ENCODE measurements at places on chromosomes 5 and 9.

- no peak for DNase-seq
Measured at GRCh38 chr5:77947041-77947428, 170.9 kb upstream of the TBCA start.

DNA sequence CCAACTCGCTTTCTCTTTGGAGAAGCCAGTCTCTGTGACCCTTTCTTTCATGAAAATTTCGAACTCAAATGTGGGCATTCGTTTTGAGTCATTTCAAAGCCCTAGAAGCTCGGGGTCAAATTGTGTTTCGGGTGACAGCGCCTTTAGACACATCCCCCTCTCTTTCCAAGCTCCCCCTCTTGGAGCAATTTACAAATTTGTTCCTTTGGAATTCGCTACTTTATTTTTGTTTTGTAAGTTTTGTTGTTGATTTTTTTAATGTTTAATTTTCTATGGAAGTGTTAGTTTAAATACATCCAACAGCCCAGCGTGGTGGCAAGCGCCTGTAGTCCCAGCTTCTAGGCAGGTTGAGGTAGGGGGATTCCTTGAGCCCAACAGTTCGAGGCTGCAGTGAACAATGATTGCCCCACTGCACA lies 4.6 kb upstream of the BARX1 start:
- no peak for DNase-seq

GRCh38 chr5:1789834-1790471 lies 9.7 kb downstream of the MRPL36 start:
- no peak for DNase-seq

DNA sequence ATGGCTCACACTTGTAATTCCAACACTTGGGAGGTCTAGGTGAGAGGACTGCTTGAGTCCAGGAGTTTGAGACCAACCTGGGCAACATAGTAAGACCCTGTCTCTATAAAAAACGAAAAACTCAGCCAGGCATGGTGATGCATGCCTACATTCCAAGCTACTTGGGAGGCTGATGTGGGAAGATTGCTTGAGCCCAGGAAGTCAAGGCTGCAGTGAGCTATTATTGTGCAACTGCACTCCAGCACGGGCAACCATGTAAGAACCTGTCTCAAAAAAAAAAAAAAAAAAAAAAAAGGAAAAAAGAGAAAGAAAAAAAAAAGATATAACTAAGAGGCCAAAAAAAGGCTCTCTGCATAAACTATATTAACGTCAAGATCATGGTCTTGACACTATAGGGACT lies 27.3 kb downstream of the GIN1 start:
- DNase-seq: no peak

GRCh38 chr5:132766806-132767055 lies 10.3 kb downstream of the SEPTIN8 start:
- no peak for DNase-seq

- no peak for DNase-seq
Measured at GRCh38 chr5:177453852-177454396, 7.3 kb downstream of the PRR7 start.

DNA sequence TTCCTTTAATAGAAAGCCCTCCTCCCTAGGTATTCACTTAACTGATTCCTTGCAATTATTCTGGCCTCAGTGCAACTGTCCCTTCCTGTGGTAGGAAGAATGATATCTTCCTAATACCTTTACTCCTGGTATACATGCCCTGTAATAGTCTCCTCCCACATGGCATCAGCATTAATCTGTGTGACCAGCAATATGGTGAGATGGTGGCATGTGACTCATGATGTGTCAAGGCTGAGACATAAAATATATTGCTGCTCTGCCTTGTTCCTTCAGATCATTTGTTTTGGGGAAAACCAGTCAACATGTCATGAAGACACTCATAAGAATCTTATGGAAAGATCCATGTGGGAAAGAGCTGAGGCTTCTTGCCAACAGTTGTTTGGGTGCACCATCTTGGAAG lies 149.1 kb upstream of the TRPM3 start:
- DNase-seq: no peak

DNA sequence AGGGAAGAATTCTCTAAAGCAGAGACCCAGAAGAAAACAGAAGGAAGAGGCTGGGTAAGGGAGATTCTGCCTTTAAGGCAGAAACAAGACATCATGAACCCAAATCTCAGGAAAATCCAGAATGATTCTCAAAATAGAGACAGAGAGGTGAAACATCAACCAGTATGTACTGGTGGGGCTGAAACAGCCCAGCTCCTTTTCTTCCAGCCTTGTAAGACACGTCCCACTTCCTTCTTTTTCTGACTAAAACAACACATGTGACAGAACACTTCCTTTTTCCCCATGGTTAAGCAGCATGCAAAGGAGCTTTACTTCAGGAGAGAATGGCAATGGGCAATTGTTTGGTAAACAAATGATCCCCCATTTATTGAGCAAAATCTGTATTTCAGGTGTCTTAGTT lies 230.8 kb upstream of the NR4A3 start:
- no peak for DNase-seq

DNA sequence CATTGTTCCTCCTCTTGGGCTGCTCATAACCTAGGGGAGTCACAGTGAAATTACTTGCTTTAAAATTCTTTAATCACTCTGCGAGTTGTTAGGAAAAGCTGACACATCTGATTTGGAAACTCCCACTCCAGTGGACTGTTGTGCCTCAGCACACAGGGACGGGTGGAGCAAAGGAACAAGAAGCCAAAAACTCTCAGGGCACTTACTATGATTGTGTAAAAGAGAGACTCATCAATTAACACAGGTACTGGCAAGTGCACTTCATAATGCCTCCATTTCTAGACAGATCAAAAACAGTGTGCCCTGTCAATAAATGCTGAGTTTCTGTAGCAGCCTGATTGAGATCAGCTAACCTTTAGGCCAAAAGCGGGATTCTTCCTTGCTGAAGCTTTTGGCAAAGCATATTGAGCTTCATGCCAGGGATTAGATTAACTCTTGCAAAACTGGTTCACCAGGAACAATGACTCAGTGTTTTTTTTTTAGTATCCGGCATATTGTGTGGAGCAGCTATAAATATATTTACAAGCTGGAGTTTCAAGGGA lies 55.9 kb downstream of the TMC1 start:
- no peak for DNase-seq

DNA sequence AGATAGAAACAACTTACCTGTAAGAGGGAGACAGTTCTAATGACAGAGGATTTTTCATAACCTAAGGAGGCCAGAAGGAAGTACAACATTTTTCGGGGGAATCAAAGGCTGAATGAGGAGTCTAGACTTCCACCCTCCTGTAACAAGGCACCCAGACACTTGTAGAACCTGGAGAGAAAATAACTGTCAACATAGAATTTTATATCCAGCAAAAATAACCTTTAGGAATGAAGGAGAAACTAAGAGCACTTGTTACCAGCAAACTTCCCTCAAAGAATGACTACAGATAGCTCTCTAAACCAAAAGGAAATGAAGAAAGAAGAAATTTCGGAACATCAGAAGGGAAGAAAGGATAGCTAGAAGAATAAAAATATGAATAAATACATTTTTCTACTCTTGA lies 25.9 kb upstream of the F2RL2 start:
- DNase-seq: no peak

Data from stimulated activated CD4-positive, alpha-beta T cell treated with anti-CD3 and anti-CD28 coated beads, Interleukin-15, amount 100 ng/mL, for 24 hours (primary cell).